RWPE1 (cell line): ENCODE measurements at places on chromosomes 12 and 14.
A peak's percentile ranks its signal among the peaks of the same experiment; 100 is the strongest.

DNA sequence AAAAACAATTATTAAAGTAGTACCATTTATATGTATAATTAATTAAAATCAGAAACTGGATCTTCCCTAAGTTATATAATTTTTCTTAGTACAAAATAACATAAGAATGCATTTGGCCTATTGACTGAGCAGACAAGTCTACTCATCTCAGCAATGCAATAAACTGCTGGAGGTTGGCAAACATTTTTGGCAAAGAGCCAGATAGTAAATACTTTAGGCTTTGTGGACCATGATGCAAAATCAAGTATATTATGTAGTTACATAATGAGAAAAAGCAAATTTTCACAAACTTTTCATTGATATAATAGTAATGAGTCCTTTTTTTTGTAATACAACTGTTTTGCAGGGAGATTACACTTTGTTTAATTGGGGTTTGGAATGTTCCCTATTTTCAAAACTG lies 30.9 kb downstream of the ERGIC2 start:
- DNase-seq, result peak; percentile 14

DNA sequence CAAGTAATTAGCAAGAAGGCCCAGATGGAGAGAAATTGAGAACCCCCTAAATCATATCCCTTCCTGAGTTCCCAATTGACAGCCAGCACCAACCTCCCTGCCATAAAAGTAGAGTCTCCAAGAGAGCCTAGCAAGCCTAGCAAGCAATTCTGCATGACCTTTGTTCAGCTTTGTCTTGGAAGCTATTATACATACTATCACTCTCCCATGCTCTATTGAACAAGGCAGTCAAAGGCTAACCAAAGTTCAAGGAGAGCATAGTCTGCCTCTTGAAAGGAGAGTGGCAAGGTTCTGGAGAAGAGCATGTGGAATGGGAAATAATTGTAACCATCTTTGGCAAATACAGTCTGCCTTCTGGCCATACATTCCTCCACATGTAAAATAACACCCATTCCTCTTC lies 7.8 kb downstream of the ACOT4 start:
- no peak for DNase-seq

GRCh38 chr14:23353433-23353780 lies 720 bp upstream of the SLC22A17 start:
- DNase-seq, result no peak

GRCh38 chr14:53542732-53543131 lies 389.6 kb upstream of the DDHD1 start:
- DNase-seq, result no peak

GRCh38 chr14:37591941-37592481 lies 3.0 kb downstream of the FOXA1 start:
- DNase-seq, result no peak

DNA sequence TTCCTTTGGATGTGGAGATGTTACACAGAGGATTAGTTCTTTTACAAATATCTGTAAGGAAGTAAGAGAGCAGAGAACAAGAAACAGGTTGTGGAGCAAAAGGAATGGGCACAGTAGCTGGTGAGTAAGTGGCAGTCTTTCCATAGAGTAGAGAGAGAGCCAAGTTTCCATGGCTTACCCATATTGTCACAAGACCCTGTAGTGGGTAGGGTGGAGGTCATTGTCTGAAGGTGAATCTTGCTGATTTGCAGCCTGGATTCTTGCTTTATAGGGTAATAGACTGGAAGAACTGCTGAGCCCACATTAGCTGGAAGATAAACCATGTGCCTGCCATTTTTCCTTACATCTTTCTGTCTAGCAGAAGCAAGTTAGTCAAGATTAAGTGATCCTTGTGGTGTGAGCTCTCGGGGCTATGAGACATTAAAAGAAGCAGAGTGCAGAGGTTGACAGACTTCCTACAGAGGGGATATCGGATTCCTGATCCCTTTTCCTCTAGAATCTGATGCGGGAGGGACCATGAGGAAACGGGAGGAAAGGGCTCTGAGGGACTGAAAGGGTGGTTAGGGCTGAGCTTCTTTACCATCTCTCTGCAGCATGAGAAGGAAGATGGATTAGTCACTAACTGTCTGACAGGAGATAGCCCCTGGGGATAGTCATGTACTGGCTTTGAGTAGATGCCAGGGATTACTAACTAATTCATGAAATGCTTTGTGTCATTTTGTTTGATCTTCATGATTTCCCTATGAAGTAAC lies 44.0 kb upstream of the LRTM2 start:
- DNase-seq, result peak; percentile 88

GRCh38 chr14:68967459-68967940 lies 11.6 kb downstream of the ACTN1 start:
- DNase-seq, result no peak

GRCh38 chr14:65286443-65286842 lies 126.1 kb upstream of the FUT8 start:
- DNase-seq, result no peak

DNA sequence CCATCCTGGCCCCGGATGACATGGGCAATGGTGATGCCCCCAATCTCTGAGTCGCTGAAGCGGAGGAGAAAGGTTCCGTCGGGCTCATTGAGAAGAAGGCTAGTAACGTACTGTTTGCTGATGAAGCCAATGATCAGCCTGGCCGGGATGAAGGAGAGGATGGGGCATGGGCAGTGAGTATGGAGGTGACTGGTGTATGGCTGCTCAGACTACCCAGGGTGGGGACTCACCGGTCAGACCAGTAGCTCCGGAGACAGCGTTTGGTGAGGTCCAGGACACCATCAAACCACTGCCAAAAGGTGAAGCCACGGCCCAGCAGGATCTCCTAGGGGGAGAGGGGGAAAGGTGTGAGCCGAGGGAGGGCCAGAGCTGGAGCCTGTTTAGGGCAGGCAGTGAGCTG lies 10.9 kb downstream of the NAB2 start:
- no peak for DNase-seq

DNA sequence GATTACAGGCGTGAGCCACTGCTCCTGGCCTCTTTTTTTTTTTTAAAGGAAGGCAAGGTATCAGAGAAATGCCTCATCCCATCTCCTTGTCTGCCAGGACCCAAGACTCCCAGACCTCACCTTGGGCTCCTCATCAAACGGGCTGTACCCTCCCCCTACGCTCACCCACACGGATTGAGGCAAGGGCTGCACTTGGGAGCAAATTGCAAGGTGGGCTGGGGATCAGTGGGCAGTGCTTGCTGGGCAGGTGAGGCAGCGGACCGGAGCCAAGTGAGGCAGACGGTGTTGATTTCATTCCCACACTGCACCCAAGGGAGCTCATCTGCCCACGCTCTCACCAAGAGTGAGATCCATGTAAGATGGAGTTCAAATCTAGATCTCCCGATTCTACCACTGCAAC lies 41.0 kb upstream of the DICER1 start:
- DNase-seq, result no peak

DNA sequence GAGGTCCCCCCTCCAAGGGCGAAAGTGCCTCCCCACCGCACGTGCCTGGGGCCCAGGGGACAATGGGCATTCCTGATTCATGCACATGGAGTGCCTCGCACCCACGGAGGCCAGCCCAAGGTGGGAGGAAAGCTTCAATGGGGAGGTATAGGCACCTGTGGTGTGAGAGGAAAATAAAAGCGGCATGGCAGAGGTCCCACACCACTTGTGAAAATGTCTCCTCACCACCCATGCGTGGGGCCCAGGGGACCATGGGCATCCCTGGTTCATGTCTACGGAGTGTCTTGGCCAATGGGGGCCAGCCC lies 384.7 kb downstream of the ALG10 start:
- no peak for DNase-seq

DNA sequence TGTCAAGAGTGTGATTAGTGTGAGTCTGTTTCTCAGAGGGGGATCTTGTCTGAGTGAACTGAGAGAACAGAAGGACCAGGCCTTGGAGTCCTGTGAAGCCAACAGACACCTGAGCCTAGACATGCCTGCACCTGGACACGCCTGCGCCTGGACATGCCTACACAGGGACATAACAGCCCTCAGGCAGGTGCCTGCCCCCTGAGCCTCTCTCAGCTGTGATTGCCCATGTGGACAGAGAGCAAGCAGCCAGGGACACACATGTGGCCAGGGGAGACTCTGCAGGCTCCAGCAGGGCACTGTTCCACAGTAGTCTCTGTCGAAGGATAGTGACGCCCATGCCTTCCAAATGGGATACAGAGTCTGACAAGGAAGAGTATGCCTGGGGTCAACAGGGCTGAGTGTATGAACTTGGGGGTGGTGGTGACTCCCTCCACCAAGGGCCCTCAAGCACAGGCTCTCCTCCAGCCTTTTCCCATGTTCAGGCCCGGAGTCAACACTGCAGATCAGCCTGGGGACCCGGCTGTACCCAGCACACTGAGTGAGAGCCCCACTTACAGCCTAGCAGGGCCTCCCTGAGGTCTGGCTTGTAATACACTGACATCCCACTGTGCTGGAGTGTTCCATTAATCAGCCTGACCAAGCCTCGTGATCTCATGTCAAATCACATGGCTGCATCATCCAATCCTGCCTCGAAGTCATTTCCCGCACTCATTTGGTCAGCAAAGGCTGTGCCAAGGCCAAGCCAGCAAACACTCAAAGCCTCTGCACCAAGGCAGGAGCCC lies 173.0 kb downstream of the CALM1 start:
- DNase-seq, result no peak

- no peak for DNase-seq
Observed at GRCh38 chr12:5101686-5102085, 58.0 kb downstream of the KCNA5 start.

DNA sequence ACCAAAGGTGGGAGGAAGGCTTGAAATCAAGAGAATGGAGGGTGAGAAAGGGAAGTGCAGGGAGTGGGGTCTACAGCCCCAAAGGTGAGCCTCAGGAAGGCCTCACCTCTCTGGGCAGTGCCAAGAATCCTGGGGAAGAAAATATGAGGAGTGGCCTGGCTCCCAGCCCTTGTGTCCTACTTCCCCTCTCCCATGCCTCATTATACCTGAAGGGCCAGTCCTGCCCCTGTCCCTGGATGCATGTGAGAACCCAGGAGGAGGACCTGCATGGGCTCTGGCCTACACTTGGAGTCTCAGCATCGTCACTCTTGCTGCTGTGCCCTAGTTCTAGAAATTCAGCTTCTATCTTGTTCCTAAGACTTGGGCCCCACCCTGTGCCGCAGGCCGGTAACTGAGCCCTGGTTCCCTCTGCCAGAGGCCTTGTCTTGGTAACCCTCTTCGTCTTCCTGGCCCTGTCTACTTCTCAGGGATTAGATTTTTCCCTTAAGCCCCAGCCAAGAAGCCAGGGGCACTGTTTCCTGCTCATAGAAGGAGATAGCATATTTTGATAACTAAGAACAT lies 10.9 kb upstream of the MYH7 start:
- no peak for DNase-seq

- DNase-seq, result no peak
Observed at GRCh38 chr14:90830931-90831701, 14.9 kb upstream of the TTC7B start.

DNA sequence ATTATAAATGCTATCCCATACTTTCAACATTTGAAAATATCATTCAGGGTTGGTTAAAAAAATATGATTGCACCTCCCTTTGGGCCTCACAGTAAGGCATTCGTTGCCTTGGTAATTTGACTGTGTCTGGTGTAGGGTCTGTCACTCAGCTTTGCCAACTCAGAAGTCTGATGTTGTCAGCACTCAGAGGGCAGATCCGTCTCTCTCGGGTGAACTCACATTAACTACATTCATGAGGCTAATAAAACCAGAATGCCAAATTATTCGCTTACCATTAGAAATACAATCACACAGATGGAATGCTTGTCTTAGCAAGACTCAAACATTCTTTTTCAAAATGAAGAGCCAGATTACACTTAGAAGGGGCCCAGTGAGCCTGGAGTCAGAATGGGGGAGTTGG lies 53.0 kb downstream of the NPAS3 start:
- DNase-seq, result no peak

DNA sequence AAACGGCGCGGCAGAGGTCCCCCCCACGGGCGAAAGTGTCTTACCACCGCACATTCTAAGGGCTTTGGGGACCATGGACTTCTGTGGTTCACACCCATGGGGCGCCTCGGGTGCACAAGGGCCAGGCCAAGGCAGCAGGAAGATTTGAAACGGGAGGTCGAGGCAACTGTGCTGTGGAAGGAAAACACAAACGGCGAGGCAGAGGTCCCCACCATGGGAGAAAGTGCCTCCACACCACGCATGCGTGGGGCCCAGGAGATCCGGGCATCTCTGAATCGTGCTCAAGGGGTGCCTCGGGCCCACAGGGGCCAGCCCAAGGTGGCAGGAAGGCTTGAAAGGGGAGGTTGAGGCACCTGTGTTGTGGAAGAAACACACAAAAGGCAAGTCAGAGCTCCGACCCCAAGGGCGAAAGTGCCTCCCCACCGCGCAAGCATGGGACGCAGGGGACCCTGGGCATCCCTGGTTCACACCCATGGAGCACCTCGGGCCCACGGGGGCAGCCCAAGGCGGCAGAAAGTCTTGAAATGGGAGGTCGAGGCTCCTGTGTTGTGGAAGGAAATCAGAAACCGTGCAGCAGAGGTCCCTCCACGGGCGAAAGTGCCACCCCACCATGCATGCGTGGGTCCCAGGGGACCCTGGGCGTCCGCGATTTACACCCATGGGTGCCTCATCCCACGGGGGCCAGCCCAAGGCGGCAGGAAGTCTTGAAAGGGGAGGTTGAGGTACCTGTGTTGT lies 371.0 kb downstream of the ALG10 start:
- no peak for DNase-seq

GRCh38 chr14:99189201-99189801 lies 82.7 kb downstream of the BCL11B start:
- no peak for DNase-seq

GRCh38 chr12:11581179-11581755 lies 68.2 kb upstream of the ETV6 start:
- DNase-seq, result peak; percentile 25

GRCh38 chr12:94587266-94588241 lies 62.8 kb downstream of the TMCC3 start:
- DNase-seq, result no peak

DNA sequence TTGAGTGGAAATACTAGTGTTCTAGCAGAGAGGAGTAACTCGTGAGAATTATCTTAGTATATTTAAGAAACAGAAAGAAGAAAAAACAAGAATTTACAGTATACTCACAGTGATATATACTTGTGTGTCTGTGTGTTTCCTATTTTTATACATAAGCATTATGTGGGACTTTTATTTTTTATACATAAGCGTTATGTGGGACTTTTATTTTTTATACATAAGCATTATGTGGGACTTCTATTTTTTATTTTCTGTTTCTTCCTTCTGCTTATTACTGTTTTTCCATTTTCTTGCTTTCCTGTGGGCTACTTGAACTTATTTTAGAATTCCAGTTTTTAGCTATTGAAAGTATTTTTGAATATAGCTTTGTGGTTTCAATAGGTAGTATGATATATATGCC lies 6.9 kb upstream of the ZNF140 start:
- DNase-seq, result no peak
